ENCODE measurements at places on chromosomes 1 and 21.

DNA sequence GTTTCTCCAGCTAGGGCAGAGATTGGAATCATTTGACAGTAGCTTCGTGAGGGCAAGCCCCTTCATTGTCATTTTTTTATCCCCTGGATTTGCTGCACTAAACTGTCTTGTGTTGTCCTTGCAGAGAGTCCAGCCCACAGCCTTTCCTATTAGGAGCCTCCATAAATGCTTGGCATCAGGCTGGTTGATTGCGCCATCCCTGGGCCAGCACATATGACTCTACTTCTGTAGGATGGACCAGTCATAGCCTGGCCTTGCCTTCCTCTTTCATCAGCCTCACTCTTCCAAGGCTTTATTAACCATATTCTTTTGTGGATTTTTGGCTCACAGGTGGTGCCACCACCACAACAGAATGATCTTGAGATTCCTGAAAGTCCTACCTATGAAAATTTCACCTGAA is 31.4 kb downstream of the LY9 start:
- DNase-seq = no peak

- no peak for DNase-seq
These were observed 8.5 kb downstream of the ELOA start for GRCh38 chr1:23751815-23752200.

DNA sequence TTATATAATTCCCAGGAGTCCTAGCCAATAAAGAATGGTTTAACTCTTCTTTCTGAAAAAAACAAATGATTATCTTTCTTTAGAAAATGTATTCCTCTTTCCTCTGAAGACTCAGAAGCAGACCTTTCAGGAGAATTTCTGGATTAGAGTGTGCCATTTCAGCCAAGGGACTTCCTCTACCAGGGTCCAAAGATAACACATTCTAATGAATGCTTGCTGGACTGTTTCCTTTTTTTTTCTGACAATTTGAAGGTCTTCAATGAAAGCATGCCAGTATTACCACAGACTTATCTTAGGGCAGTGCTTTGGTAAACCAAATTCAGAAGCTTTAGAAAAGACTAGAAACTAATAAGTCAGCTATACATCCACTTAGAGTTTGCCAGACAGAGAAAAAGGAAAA is 80.5 kb downstream of the RERE start:
- DNase-seq = no peak

- DNase-seq = no peak
These were observed 778 bp downstream of the EVI5 start for GRCh38 chr1:92784021-92784638.

GRCh38 chr1:212600980-212601379 is 7.6 kb upstream of the ATF3 start:
- DNase-seq = no peak

DNA sequence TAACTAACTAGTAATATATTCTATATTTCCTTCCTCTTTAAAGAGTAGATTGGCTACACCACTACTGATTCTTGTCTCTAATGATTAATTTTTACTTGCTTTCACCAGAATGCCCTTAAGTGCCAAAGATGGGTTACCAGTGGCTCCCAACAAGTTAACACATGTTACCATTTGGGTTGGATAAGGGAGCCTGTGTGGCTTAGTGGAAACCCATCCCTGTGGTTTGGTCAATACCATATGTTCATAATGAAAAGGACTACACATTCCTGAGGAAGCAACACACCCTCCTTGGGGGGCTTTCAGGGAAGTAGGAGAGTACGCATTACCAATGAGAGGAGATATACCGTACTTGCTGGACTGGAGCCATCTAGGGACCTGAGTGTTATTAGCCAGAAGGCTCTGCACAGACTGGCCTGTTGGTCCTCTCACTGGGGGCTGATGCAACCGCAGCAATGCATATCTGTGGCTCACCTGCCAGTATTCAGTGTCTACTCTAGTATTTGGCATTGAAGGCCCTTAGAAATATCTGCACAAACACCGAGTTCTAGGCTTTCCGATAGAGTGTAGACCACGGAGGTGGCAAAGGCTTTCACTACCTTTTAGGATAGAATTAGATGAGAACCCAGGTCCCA is 29.3 kb upstream of the PLXNA2 start:
- no peak for DNase-seq

DNA sequence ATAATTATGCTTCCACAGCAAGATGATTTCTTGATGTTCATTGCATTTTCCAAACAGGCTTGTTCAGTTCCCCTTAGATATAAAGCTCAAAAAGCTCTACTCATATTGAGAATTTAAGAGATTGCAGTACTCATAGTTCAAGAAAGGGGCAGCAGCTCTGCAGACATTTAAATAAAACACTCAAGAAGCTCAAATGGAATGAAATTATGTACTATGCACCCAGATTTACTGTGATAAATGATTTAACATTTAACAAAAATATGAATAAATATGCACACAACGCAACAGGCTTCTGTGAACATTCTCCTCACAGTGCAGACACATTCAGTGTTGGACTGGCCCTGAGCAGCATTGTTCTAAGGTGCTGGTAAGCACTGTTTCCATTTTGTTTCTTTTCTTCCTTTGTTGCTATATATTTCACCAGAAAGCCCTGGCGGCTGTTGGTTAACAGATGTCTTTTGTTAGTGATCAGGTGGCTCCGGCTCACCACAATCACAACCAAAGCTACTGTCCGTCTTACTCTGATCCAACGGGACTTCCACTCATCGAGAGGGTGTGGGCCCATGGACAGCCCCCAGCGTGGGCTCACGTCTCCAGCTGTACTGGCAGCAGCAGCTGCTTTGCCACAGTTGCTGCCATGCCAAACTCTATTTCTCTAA is 1440.3 kb downstream of the NCAM2 start:
- DNase-seq = no peak

DNA sequence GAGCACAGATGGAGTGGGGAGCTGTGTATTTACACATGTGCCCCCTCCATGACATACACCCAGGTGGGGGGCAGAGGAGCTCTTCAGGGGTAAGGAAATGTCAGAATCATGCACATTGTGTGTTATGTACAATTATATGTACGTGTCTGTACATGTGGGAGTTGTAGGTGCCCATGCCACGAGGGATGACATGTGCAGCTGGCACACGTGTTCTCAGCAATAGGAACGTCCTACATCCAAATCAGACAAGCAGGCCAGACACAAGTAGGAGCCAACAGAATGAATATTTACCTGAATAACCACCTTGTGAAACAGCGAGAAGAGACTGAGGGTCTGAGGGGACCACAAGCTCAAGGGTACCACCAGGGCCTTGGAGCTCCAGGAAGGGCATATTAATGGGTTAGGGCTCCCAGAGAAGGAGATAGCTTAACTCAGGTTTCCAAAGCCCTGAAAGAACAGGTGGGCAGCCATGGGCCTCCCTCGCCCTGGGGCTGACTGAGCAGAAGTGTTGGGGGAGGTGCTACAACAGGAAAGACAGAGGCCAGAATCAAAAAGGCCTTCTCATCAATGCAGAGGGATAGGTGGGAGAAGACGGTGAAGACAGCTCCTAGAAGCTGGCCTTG is 3.2 kb downstream of the COL16A1 start:
- DNase-seq = no peak

DNA sequence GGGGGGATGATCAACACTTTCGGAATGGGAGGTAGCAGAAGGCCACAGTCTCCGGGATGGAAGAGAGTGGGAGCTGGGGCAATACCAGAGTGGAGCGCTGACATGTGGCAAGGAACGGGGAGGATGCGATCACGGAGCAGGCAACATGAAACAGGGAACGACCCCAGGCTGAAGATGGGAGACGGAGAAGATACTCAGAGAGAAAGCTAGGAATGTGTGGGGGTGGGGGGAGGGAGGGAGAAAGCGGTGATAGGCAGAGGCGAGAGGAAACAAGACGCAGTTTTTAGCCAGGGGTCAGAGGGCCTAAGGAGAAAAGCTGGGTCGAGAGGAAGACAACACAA is 577 bp downstream of the RAB3GAP2 start:
- peak; percentile 75 for DNase-seq

DNA sequence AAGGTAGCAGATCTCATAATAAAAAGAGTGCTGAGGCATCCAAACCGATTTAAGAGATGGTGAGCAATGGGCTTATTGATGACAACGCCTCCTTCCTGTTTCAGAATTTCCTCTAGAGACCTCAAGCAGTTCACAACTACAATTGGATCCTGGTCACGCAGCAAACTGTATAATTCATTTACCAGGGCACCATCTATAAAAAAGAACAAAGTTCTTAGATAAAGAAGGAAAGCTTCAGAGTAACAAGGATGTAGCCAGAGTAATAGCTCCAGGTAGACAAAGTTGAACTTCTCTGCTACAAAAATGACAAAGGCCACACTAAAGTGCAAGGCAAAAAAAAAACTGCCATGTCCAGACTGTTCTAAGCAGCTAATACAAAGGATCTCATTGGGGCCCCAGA is 3.4 kb downstream of the AP4B1 start:
- no peak for DNase-seq

- no peak for DNase-seq
These were observed 11.1 kb downstream of the ATF6 start for GRCh38 chr1:161777261-161777660.

DNA sequence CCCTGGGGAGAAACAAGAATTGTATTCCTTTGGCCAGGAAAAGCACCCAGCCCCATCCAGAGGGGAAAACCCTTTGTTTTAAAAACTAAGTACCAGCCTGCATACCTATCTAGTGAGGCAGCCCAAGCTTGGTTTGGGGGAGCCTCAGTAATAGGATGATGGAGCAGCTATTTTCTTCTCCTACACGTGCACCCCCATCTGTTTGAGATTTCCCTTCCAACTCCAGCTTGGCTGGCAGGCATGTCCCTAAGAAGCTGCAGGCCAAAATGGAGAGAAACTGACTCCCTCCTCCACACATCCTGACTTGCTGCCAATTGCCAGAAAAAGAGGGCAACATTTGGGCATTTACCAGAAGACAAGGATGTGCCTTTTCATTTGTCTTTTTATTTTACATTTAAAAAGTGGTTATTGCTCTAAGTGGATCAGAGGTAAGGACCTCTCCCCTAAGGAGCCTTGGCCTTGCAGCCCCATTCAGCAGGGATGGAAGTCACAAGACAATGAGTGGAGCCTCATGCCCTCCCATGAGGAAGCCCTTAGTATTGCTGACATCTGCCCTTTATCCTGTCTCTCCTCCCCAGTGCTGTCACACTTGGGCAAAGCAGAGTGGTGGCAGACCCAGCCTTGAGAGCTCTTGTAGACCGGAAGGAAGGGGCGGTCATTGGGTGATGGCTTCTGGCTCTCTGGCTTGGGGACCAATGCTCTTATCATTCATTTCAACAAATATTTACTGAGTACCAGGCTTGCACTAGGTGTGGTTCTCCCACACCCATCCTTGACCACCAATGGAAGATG is 8.6 kb downstream of the FNDC5 start:
- DNase-seq = no peak

DNA sequence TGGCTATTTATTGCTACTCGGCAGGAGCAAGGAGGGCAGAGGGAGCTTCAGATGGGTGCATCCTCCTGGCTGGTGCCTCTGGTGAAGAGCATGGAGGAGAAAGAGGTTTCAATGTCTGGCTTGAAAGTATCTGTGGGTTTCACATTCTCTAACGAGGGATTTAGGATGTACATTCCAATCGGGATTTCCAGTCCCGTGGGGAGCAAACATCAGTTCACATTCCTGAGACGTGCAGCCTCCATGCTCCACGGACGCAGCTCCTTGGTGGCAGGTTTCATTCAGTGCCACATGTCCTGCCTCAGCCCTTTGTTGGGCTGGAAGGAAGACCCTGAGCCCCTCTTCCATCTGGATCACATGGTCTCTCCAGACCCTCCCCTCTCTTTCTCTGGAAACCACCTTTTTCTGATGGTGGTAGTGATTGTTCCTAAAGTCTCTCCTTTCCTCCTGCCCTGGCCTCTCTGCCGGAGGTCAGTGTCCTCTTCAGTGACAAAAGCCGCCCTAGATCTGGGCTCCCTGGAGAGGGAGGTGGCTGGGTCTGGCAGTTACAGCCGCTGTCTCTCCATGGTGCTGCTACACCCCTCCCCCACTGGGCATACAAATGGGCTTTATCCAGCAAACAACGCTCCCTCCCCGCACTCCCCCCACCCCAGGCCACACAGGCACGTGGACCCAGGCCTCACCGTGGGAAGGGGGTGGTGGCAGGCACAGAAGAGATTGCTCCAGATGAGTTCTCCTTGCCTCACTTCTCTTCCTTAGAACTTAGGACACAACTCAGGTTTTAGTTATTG is 826 bp upstream of the CA14 start:
- DNase-seq = no peak

GRCh38 chr1:32426489-32427255 is 32.4 kb upstream of the BSDC1 start:
- DNase-seq = no peak

DNA sequence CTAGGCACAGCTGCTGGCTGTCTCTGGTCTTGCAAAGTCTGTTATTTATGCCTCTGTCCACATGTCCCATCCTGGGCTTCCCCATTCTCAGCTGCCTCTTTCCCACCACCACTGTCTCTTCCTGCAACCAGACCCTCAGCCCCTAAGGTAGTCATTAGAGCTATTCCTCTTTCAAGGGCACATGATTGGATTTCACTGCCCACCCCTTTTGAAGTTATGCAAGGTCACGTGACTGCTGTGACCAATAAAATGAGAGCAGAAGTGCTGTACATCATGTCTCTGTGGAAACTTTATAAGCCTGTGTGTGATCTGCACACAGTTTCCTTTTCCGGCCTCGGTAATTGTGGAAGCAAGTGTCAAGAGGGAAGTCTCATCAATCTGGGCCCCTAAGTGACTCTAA is 136.6 kb upstream of the HMGB4 start:
- no peak for DNase-seq

GRCh38 chr21:37155186-37155585 is 82.1 kb downstream of the TTC3 start:
- no peak for DNase-seq

DNA sequence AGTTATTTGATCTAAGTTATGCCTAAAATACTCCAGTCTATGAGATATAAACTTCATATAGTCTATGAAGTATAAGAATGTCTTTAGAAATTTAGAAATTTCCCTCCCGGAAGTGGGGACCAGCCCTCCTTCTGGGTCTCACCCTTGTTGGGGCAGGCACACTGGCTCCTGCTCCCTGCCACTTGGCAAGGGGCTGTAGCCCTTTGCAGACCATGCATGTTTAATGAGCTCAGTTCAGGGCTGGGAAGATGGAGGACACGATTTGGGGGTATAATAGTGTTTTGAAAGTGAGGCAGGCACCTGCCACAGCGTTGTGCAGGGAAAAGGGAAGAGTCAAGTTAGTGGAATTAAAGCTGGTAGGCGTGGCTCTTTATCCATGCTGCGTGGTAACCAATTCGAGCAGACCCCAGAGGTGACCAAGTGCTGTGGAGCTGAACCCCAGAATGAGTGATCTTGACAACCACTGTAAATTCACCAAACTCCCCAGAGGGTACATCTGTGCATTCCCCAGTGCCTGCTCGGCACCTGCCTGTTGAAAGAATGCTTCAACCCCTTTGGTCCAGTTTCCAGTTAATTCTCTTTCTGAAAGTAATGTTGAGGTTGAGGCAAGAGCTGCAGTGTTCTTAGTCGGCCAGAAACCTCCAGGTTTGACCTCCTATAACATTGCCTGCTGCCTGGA is 79.6 kb downstream of the DOP1B start:
- DNase-seq = peak; percentile 31

DNA sequence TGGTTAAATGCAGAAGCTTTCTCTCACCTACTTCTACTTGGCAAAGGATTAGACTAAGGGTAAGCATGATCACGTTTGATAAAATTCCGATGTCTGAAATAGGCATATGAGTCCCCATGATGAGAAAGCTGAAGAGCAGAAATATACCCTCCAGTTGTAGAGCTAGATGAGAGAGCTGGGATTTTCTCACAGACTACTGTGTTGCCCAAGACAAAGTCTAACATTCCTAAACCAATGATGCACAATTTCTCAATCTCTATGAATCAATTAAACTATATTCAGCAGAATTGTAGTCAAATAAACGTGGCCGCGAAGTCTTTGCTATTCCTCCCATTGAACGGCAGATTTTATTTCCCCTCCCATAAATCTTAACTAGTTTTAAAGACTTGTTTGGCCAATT is 699.2 kb downstream of the KCNT2 start:
- DNase-seq = no peak

Measured in spleen (tissue), 13 donors.